ENCODE measurements at places on chromosomes 7 and 10.

DNA sequence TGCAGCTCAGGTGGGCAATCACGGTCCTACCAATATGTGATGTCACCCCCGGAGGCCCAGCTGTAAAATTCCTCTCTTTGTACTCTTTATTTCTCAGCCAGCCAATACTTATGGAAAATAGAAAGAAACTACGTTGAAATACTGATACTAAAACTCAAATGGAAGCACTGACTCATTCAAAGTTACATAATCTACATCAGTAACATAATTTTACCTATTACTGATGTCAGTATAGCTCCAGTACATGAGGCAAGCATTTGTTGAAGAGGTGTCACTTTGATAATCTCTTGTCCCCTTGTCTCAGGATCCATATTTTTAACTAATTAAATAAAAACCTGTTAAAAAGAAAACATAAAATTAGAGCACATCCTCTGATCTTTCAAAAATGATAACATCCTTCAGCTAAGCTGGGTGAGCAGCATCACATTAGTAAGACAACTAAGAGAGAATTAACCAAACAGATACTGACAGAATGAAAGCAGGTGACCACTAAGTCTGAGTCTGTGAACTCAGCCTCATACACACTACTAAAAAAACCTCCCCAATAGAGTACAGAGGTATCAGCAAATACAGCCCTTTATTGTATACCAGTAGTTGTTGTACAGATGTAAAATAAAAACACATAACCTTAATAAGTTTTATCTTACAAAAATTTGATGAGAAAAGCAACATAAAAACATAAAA lies 17.6 kb downstream of the SLC25A40 start:
- no peak for DNase-seq

- no peak for DNase-seq
These were observed 51.0 kb downstream of the ZNF777 start for GRCh38 chr7:149409895-149410294.

DNA sequence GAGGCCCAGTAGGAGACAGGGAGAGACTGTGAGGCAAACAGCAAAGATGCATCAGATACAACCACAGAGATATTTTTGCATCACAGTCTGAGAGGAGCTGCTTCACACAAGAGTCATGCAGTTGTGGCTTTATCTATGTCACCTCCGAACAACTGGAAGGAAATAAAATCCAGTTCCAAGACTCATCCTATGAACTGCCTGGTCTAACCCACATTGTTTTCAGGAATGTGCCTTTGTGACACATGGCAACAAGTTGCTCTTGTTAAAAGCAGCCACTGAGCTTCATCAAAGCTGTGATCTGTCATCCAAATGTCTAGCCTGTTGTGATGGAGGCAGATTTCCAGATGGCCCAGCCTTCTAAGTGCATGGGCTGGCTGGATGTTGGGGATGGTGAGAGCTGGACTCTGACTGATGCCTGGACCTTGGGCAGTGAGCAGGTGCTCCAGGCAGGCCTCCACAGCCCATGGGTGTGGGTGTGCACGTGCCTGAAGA lies 255.0 kb downstream of the BMPER start:
- DNase-seq, result peak; percentile 96

GRCh38 chr10:112738606-112739591 lies 211.1 kb upstream of the TCF7L2 start:
- no peak for DNase-seq

DNA sequence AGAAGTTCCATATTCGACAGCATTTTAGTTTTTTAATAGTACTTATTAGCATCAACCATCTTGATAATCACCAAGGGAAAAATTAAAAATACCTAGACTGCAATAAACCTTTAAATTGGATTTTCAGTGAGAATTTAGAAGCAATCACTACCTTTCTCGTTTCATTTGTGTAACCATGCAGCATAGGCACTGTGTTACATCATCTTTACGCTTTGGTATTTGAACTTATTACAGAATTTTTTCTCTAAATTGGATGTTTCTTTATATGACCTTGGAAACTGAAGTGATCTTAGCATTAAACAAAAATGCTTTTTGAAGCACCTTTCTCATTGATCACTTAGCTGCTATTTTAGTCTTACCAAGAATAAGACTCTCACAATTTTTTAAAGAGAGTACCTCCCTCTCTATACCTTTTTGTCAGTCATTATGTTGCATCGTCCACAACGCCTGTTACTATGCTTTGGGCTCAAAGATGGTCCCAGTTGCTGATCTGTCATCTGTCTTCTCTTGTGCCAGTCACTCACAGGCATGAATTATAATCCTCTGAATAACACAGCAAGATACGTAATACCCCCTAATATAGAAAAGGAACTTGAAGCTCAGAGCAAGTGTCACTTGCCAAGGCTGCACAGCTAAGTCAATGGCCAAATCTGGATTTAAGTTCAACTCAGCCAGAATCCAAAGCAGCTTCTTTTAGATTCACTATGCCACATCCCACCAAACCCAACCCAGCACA lies 19.6 kb upstream of the ASCC1 start:
- DNase-seq, result no peak

GRCh38 chr10:48634198-48634983 lies 29.5 kb upstream of the ARHGAP22 start:
- peak; percentile 85 for DNase-seq

DNA sequence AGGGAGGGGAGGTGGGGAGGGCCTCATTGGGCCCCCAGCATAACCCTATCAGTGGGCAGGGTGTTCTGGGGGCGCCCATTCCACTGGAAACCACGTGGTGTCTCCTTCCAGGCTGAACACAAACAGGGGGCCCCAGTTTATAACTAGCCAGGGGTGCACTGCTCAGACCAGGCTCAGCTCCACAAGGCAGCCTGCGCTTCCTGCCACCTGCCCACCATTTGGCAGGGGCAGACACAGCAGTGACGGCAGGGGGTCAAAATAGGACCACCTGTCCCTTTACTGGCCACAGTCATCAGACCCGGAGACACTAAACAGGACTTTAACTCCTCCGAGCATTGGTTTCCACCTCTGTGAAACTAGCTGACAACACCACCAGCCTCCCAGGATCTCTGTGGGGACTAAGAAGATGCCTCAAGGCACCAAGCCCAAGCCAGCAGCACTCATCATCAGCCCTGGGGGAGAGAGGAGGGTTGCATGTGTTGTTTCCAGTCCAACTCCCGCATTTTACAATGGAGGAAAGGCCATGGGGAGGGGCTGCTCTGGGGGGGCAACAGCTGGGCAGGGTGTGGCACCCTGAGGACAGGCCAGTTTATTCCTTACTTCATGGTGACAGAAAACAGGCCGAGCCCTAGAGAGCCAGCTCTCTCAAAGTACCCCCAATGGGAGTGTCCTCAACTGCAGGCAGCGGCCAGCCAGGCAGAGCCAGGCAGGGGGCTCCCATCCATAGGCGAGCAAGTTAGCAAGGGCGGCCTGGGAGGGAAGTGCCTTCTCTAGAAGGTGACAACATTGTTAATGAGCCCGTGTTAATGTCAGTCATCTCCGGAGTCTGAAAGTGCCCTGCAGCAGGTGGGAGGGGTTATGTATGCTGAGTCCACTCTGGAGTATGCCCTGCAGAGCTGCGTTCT lies 127.6 kb downstream of the TNS3 start:
- DNase-seq, result no peak

DNA sequence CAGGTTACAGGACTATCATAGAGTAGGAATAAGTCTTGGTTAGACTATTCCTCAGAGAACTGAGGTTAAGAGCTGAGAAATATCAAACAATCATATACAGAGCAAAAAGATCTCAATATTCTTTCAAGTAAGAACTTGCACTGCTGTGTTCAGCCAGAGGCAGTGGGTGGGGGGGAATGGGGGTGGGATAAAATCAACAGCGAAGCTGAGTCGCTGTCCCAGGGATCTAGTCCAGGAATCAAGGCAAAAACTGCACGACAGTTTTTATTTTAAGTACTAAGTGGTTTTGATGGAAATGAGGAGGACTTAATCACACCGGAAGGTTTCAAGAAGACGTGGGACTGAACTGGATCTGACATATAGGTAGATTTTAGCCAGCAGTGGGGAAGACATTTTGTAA lies 159.1 kb downstream of the SRPK2 start:
- no peak for DNase-seq

GRCh38 chr10:77537720-77538373 lies 99.8 kb downstream of the KCNMA1 start:
- peak; percentile 60 for DNase-seq

DNA sequence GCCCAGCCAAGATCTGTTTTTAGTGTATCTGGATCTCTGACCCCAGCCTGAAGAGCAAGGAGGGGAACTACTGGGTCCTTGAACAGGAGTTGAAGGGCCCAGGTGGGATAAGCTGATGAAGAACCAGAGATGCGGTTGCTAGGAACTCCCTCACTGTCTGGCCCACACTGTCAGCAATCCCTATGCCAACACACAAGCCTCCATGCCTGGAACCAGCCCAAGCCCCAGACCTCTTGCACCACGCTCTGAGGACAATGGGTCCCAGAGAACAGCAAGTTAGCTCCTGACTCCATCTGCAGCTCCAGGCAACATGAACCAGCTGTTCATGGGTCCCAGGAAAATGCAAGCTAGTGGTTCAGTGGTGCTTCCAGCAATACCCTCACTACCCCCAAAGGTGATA lies 2.4 kb downstream of the NAT16 start:
- DNase-seq, result no peak

DNA sequence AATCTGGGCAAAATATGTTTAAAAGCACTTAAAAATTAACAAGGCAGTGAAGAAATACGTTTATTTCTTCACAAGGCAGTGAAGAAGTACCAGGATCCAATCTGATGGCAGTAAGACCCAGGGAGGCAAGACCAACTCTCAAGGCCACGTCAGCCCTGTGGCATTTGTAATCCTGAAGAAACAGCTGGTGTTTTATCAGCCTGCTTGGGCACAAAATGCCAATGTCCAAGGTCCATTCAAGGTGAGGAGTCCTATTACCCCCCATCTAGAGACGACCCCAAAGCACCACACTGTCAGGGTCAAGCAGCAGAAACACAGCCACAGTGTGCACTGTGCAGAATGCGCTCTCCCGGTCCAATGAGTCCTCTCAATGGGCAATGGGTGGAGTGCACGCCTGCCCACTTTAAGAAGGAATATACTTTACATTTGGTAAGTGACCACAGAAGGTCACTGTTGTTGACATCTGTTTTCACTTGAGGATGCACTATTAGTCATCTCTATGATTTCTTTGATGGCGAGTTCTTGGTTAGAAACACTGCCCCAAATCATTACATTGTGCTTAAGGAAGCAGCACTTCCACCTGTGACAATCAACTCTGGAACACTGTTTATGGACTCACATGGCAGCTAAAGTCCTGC lies 12.8 kb downstream of the CPXM2 start:
- peak; percentile 34 for DNase-seq

DNA sequence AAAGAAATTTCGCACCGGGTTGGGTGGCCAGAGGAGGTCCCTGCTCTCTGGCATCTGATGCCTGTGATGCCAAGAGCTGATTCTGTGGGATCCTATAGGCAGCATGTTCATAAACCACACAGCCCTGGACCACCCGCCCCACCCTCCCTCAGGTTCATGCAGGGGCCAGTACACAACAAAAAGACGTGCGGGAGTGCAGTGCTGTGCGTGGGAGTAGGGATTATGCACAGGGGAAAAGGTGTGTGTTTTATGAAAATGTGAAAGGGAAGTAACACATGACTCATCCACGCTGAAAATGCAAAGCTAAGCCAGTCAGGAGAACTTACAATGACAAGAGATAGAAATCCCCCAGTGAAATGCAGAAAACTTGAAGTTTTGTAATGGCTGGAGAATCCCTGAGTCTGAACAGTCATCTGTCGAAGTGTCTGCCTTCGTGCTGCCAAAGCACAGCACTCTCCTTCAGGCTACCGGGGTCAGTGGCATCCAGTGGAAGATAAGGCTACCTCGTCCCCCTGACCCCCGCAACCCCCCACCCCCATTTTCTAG lies 1.1 kb downstream of the KIAA1217 start:
- peak; percentile 78 for DNase-seq

DNA sequence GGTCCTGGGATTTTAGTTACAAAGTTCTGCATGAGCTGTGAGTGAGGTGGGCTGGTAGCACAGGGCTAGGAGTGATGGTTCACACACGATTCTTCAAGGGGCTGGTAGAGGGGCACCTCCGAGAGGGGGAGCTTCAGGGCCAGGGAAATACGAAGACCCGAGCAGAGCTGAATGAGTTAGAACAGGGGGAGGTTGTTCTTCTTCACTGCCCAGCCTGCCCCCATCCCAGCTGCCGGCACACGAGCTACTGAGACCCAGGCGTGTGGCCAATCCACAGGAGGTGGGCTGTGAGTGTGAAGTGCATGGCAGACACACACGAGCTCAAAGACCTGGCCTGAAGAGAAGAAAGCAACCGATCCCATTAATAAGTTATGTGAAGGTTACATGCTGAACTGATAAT lies 256.2 kb upstream of the ZNF32 start:
- no peak for DNase-seq

DNA sequence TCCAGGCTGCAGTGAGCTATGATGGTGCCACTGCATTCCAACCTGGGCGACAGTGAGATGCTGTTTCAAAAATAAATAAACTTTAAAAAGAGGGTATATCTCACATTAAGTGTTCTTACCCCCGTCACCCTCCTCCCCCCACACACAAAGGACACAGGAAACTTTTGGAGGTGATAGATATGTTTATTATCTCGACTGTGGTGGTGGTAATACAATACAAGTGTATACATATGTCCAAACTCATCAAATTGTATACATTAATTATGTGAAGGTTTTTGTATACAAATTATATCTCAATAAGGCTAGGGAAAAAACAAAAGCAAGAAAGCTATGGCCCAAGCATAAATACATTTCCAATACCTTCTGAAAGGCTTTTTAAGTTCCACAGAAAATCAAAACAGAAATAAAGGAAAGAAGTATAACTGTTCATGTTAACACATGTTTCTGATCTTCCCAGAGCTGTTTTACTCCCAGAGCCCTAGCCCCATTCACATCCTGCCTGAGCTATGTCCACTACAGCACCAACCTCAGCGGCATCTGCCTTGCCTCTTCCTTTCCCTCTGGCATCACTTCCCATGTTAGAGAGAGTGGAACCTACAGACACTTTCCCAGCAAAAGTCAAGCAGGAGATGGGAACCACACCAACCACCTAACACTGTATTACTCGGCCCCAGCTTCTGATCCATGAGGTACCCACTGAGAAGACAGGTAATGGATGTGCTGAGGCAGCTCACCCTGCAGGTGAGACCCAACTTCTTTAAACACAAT lies 48.1 kb downstream of the SGMS1 start:
- no peak for DNase-seq

- no peak for DNase-seq
These were observed 715 bp upstream of the PANK1 start for GRCh38 chr10:89645742-89646172.

GRCh38 chr10:117417196-117417595 lies 42.0 kb upstream of the PDZD8 start:
- DNase-seq, result no peak
